ENCODE measurements at places on chromosomes 16 and 17. TPM values are rescaled to one million over a fixed set of nuclear protein-coding genes. Genes with fewer than 3 reads are reported as not detected.

Gene GSPT1
- total RNA-seq, result 37.9 TPM

Gene KRTAP4-5
- total RNA-seq, result not detected

Gene NOG
- total RNA-seq, result 3.4 TPM

Gene ZP2
- total RNA-seq, result not detected

Gene ABCA10
- 0.87 TPM for total RNA-seq

Gene MT1F
- 1.8 TPM for total RNA-seq

Gene FBXO39
- total RNA-seq, result not detected

Gene LGALS9B
- not detected for total RNA-seq

Gene CBFB
- total RNA-seq, result 20.1 TPM

Gene TEKT1
- not detected for total RNA-seq

Gene SLC5A10
- 0.27 TPM for total RNA-seq

Gene STX1B
- 20.9 TPM for total RNA-seq

Gene MT2A
- total RNA-seq, result 5.1 TPM

Gene KRTAP1-5
- total RNA-seq, result not detected

Gene BTBD17
- total RNA-seq, result not detected

Gene PABPN1L
- total RNA-seq, result not detected

Gene RNF167
- total RNA-seq, result 89.4 TPM

Gene CCL8
- total RNA-seq, result not detected

Gene TEKT5
- not detected for total RNA-seq

Gene HID1
- total RNA-seq, result 14.8 TPM

Gene C16orf78
- total RNA-seq, result not detected

Gene CNGB1
- total RNA-seq, result 0.11 TPM

Gene APOBR
- not detected for total RNA-seq

Gene UMOD
- not detected for total RNA-seq

Gene UBFD1
- total RNA-seq, result 65.4 TPM

Gene KCTD19
- 0.90 TPM for total RNA-seq

Gene KLHL36
- 33.9 TPM for total RNA-seq

Gene PDIA2
- 2.7 TPM for total RNA-seq

Gene HEATR9
- total RNA-seq, result 0.11 TPM

Gene ARRB2
- 30.8 TPM for total RNA-seq

Measured in motor neuron (in vitro differentiated cells).